GM04504 (cell line): ENCODE measurements at places on chromosomes 7 and 10.

- no peak for DNase-seq
Observed at GRCh38 chr10:129564923-129565322, 97.9 kb downstream of the MGMT start.

- no peak for DNase-seq
Observed at GRCh38 chr7:108236681-108237415, 106.7 kb upstream of the LAMB4 start.

DNA sequence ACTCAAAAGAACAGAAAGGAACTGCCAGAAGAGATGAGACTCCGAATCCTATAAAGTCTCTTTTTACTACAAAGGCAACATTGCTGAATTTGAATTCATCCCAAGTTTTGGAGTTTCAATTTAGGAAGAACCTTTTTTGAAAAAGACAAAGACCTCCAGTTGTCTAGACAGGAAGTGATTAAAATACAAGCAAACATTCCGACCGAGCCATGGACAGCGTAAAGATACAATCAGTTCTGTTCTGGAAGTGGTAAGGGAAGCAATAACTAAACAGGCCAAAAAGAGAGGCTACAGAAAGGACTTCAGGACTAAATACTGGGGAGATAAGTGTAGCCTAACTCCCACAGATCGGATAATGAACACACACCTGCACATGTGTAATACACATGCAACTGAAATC lies 101.0 kb downstream of the SMURF1 start:
- no peak for DNase-seq

DNA sequence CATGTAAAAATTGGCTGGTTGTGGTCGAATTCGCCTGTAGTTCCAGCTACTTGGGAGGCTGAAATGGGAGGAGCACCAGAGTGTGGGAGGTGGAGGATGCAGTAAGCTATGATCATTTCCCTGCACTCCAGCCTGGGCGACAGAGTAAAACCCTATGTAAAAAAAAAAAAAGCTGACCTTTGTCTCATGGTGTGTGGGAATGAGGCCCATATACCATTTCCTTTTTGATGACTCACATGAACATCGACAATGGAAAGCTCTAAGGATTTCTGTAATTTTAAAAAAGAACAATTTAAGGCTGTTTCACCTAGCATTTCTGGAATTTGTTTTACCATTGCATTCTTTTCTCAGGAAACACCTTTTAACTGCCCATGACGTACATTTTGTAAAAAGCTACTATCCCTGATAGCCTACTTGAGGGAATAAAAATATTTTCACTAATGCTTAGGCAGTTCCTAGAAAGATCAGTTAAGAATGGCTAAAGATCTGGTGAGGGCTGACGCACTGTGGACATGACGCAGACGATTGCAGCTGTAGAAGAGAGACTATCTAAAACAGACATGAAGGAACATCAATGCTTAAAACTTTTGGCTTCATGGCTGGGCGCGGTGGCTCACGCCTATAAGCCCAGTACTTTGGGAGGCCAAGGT lies 400.6 kb upstream of the IGFBP3 start:
- no peak for DNase-seq

GRCh38 chr7:148570510-148570909 lies 20.1 kb upstream of the C7orf33 start:
- DNase-seq: no peak

DNA sequence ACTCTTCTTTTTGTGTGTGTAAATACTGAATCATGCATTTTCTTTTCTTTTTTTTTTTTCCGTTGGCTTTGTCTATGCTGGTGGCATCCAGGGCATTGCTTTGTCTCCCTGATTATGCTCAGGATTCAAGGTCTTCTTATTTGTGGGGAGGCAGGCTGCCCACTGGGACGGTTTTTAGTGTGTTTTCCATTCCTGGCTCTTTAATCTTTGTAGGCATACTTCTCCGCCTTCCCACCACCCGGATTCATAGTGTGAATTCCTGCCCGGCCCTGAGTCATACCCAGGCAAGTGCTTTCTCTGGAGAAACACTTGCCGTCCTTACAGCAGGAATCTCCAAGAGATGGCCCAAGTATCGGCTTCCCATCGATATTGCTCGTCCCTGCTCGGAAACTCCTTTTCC lies 5.2 kb downstream of the ZNF655 start:
- peak; percentile 66 for DNase-seq

GRCh38 chr10:30000802-30001571 lies 58.4 kb downstream of the JCAD start:
- peak; percentile 75 for DNase-seq

- no peak for DNase-seq
Observed at GRCh38 chr10:72177454-72177853, 38.4 kb upstream of the ANAPC16 start.

DNA sequence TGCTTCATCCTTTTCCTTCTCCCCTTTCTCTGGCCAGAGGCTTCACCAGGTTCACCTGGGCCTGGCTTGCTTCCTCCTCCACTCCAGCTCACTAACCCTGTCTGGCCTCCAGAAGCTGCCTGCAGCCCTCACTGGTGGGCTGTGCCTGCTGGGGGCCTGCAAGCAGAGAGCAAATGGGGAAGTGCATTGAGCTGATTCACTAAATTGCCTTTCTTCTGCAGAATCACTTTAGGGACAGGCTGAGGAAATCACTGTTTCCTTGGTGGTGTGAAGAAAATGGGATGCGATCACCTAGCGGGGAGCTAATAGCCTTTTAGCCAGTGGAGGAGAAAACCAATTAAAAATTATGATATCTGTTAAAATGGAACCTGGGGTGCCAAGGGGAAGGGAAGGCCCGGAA lies 3.0 kb downstream of the RET start:
- no peak for DNase-seq

- DNase-seq: no peak
Observed at GRCh38 chr10:84693006-84693405, 364.6 kb downstream of the CCSER2 start.

DNA sequence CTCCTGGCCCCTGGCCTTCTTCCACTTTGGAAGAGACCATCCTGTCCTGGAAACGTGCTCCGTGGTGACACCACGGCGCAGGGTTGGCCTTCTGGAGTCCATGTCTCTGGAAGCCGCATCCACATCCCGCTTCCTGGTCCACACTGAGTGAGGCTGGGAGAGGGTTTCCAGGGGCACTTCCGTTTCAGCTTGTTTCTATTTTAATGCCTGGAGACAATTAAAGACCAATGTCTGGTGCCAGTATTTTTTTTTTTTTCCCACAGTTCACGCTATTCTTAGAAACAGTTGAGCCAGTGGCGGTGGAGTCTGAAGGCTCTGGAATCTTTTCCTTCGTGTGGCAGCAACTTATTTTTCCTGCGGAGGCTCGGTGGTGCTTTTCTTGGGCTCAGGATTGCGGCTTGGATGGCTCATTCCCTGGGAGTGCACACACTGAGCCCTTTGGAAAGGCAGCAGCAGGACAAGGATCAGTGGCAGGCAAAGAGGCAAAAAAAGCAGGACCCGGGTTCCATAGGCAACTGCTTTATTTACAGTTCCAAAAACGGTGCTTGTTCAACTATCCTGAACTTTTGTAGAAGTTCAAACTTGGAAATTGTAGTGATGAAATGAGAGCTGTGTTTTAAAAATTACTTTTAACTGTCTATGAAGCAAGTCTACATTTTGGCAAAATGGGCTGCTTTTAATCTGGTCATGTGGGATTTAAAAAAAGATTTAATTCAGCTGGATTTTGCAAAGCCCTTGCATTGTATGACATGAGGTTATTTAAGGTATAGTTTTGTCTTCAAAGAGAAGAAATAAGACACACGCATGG lies 202.8 kb downstream of the BAMBI start:
- peak; percentile 3 for DNase-seq

- DNase-seq: no peak
Observed at GRCh38 chr7:151178236-151178635, 8.8 kb downstream of the ASB10 start.

- DNase-seq: no peak
Observed at GRCh38 chr7:71454981-71455380, 323.0 kb downstream of the GALNT17 start.

- DNase-seq: no peak
Observed at GRCh38 chr10:71945819-71946474, 18.2 kb upstream of the CHST3 start.

DNA sequence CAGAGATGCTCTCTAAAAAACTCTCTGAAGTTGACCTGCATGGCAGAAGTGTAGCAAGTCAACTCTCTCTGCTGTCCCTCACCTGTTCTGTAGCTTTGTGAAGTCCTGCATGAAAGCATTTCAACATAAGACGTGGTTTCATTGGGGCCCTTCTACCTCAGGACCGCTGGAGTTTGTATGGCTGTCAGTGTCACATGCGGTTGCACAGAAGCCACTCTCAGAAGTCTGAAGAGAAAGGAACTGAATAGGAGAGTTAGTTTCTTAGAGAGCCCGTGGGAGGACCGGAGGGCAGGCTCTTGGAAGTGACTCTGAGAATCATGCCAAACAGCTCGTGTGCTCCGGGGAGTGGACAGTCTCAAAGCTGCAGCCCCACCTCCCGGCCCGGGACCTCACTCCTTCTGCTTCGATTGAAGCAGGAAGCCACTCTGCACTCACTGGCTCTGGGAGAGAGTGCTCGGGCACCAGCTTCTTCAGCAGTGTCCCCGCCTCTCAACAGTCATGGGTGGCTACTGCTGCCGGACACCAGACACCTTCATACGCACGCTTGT lies 486.7 kb downstream of the SDK1 start:
- DNase-seq: no peak
